Right cardiac atrium (tissue), 5 donors: ENCODE measurements at places on chromosomes 6 and 20.

DNA sequence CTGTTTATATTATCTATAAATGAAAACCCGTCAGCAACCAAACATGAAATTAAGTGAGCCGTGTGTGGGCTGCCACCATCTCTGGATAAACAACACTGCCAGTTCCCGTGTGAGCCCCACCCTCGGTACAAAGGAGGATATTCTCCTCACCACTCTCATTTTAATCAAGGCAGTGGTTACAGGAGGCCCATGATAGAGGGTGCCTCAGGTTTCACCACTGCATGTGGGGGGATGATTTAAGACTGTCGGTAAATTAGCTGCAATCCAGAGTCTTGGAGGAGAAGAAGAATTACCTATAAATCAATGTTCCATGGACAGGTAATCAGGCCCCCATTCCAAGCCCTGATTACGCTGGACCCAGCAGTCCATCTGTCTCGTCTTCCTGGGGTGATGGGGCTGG lies 361.6 kb upstream of the SULF2 start:
- no peak for DNase-seq

GRCh38 chr6:108228416-108228815 lies 32.4 kb downstream of the SNX3 start:
- no peak for DNase-seq

DNA sequence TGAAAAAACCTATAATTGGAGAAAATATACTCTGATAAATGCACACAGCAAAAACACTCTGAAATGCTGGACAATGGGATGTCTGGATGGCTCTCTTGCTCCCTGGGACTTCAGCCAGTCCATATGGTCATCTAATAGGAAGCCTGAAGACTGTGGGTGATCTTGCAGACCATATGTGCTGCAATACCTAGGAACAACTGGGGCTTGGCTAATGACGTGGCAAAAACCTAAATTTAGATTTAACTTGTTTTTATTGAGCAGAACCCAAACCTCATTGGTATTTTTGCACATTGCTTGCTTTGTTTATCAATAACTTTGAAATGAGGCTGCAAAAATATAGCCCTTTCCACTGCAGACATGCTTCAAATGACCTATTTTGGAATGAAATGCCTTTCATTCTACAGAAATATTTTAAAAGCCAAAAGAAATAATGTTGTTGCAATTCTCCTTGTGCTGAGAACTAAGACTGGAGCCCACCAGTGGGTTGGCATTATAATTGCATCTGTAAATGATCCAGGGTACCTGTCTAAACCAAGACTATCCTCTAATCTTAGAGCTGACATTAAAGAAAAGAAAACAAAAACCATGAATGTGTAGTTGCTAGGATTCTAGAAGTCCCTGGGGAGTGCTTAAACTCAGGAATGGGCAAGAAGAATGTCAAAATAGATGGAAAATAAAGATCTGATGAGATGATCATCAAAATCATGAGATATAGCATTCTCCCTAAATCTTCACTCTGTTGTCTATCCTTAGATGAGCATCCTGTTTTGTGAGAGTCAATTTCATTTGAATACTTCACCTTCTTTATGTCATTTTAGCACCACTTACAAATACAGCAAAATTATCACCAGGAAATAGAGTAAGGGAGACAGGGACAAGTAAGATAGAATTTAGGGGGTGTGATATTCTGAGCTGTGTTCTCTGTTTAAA lies 152.1 kb upstream of the RIMS1 start:
- DNase-seq: no peak

DNA sequence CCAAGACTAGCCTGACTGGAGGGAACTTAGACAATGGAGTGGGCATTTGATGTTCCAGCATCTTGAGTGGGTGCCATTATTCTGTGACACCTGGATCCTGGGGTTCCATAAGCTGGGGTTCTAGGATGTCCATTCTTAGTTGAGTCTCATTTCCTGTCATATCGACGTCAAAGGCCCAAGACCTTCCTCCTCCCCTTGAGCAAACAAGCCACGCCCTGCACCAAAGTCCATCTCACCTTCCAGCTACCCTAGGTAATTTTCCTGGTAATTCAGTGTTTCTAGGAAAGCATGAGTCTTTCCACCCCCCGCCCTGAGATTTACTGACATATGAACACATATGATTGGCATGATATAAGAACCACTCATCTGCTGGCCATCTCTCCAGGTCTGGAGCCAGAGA lies at the start of gene TRIM40:
Gene TRIM40 (plus strand): TSS at position 384 of the 400 bp plus-strand sequence. CDS start 897 bp downstream, outside the sequence.
- no peak for DNase-seq

DNA sequence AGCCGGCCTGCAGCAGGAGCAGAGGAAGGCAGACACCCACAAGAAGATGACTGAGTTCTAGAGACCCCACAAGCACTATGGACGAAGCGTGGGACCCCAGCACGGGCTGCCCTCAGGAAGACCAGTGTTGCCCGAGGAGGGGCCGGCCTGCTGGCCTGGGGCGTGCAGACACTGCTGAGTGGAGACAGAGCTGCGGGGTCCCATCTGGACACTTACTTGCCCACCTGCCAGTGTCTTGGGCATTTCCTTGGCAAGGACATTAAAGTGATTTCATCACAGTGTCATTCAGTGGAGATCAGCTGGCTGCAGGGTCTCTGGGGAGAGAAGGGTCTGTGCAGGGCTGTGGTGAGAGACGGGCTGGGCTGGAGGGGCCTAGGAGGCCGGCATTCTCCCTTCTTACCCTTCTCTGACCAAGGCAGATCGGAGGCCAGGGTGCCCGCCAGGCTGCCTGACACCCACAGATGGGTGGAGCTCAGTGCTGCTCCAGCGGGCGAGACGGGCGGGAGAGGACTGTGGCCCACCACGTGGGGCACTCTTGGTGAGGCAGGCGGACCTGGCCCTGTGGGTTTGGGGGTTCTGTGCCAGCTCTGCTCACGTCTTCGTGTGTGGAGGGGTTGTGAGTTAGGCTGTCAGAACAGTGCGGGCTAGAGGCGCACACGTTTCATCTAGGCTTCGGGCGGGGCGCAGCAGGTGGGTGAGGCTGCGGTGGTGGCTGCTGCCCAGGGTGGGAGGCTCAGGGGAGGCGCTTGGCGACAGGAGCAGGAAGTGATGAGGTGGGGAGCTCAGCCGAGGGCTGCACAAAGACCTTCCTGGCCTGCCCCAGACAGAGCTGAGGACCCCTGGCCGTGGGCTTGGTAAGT lies at the start of gene LIME1:
Gene LIME1 (plus strand): TSS at position 806 of the 860 bp plus-strand sequence. CDS start 886 bp downstream, outside the sequence.
- DNase-seq: no peak

GRCh38 chr20:56422076-56422823 lies 10.2 kb downstream of the CASS4 start:
- DNase-seq: no peak

- no peak for DNase-seq
Measured at GRCh38 chr6:35442693-35443092, 9.4 kb upstream of the FANCE start.

DNA sequence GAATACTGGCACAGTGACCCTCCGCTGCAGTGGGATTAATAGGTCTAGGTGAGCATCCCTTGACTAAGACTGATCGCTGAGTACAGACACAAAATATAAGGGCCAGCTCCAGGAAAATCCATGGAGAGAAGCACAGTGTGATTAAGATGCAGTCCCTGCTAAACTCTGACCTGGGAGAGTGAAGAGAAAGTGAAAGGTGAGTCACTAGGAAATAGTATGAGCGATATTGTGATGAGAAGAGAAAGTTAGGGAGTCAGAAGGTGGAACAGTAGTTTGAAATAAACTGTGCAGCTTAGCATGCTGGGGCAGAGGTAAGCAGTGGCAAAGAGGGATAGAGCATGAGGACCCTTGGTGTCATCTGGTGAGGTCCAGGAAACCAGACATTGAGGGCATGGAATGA lies 278.6 kb upstream of the MAP3K7 start:
- no peak for DNase-seq

- DNase-seq: no peak
Measured at GRCh38 chr6:85421181-85421580, 28.7 kb upstream of the NT5E start.

GRCh38 chr6:124026694-124027093 lies 223.0 kb downstream of the NKAIN2 start:
- DNase-seq: no peak

DNA sequence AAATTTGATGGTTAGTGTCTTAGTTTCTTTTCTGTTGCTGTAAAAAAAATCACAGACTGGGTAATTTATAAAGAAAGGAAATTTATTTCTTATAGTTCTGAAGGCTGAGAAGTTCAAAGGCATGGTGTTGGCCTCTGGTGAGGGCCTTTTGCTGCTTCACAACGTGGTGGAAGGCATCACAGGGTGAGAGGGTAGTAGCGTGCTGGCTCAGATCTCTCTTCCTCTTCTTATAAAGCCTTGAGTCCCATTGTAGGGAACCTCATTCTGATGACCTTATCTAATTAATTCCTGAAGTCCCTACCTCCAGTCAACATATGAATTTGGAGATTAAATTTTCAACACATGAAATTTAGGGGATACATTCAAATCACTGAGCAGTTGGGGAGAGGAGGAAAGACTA lies 62.0 kb downstream of the ARID1B start:
- DNase-seq: no peak

GRCh38 chr20:46520976-46521579 lies 7.7 kb upstream of the ZNF334 start:
- DNase-seq: peak; percentile 65

- DNase-seq: no peak
Measured at GRCh38 chr6:30329331-30329730, 2.6 kb downstream of the TRIM39 start.

DNA sequence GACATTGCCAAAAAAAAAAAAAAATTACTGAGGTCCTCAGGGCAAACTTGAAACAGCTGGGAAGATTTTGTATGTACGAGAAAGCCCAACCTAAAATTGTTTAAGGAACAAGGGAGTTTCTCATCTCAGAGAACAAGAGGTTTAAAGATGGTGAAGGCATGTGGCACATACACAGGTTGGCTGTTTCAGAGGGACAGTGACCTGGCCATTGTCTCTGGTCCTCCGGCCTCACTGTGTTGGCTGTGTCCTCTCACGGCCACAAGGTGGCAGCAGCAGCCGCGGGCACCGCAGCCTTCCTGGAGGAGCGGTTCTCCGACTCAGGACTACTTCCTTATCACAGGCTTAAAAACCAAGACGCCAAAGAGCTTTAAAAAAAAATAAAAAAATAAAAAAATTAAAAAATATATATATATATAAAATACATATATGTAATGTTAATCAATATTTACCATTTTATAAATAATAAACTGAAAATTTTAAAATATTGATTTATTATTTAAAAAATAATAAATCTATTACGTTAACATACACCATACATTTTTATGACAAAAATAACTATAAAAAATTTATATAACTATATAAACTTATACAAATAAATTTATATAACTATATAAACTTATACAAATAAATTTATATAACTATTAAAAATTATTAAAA lies 52.8 kb downstream of the GTF2H5 start:
- DNase-seq: peak; percentile 81

DNA sequence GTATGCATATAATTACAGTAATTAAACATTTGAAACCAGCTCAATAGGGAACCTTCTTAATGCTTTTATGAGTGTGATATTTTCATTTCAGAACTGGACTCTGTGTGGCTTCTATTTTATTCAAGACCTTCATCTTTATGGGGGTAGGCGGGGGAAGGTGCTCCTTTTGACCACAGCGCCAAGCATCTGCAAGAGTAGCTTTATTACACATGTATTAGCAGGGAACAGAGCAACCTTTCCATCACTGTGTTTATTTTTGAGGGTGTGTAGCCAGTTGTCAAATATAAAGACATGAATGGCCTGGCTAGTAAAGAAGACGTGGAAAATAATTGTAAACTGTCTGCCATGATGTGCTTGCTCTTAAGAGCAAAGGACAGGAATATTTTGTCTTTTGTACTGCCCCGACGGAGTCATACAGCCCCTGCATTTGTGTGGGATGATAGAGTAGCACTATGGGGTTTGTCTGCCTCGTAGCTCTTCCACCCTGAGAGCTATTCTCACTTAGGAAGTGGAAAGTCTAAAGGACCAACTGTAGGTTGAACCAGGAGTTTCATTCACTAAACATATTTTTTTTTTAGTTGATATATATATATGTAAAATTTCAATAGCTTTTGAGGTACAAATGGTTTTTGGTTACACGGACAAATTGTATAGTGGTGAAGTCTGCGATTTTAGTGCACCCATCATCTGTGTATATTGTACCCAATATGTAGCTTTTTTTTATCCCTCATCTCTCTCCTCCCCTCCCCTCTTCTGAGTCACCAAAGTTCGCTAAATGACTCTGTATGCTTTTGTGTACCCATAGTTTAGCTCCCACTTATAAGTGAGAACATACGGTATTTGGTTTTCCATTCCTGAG lies 91.2 kb downstream of the CARMIL1 start:
- no peak for DNase-seq

GRCh38 chr20:63098195-63098810 lies 91.5 kb upstream of the BHLHE23 start:
- DNase-seq: no peak

DNA sequence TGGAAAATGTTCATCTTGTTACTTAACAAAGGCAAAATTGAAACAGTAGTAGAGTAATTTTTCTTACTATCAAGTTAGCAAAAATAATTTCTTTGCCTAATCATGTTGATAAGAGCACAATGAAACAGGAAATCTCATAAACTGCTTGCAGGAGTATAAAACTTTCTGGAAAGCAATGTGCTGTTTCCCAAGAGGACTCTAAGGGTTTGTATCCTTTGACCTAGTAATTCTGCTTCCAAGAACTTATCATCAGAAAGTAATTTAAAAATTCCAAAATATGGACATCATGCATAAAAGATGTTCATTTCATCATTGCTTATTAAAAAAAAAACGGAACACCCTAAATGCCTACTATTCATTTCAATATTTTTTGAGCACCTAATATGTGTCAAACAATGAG lies 46.1 kb upstream of the TNFAIP3 start:
- DNase-seq: no peak

- no peak for DNase-seq
Measured at GRCh38 chr6:139881728-139882211, 507.3 kb upstream of the CITED2 start.

DNA sequence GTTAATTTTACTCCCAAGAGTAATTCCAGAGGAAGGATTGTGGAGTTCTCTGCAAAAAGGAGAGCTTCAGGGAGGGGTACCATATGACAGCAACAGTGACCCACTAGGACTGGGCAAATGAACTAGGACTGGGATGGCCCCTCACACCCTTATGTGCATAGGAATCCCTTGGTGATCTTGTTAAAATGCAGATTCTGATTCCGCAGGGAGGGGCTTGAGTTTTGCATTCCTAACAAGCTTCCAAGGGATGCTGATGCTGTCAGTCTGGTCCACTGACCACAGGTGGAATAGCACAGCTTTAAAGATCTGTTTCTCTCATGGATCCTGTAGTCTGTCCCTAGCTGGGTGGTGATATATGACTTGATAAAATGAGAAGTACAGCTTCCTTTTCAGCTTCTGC lies 6.3 kb upstream of the FOXA2 start:
- DNase-seq: no peak

DNA sequence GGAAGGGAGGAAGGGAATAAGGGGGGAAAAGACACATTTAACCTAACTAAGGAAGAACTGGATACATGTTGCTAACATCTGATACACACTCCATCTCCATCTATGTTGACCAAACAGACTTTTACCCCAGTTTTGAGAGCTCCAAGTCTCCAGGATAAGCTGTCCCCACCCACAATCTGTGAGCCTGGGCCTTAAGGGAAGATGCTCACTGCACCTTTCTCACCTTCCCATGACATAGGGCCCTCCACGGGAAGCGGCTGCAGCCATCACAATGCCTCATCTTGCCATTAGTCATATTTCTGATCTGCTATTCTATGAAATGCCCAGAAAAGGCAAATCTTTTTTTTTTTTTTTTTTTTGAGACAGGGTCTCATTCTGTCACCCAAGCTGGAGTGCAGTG lies 126.6 kb upstream of the SALL4 start:
- no peak for DNase-seq
